ENCODE measurements at places on chromosomes 1 and 21.

DNA sequence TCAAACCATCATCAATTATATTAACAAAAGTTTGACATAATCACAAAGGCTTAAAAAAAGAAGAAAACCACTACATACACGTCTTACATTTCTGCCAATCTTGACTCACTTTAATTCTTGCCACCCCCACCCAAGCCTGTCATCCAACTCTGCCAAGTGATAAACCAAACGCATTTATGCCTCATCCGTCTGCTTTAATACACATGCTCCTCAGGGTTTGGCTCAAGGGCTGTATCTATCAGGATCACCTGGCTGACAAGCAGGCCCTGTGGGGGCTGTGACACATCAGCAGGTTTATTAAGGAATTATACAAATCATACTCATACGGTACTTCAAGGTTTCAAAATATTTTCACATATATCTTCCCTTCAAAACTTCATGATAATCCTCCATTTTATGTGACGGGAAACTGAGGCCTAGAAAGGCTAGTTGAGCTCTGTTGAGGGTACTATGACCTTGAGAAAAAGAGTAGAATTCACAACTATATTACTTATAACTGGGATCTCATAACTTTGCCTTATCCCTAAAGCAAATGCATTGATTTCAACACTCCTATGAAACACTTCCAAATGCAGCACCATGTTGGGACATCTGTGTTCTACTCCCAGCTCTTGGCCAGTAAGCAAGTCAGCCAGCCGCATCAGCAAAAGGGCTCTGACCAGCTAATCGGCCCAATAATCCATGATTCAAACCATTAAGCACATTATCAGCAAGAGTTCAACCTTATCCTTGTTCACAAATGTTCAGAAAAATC, 8.7 kb downstream of the SORT1 start:
- DNase-seq: no peak

DNA sequence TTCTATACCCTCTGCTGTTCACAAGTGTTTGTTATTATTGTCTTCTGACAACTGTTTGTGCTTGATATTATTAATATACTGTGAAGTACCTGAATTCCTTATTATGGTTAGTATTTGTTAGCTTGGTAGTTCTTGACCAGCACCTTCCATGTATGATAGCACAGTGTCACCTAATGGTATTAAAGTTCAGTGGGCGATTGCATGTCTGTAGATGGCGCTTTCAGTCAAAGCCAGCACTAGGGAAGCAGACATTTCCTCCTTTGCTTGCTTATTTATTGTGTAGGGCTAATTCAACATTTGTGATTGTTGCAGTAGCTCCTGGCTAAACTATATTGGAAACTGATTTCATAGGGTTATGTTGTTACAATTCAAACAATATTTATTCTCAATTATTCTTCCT, 218.0 kb downstream of the ZP4 start:
- peak; percentile 46 for DNase-seq

GRCh38 chr1:66924756-66925557, at the start of the genes DNAI4 and MIER1:
DNAI4 (minus strand) TSS chr1:66924856; CDS start chr1:66924831, 25 bp downstream.
MIER1 (plus strand) TSS chr1:66924990; CDS start chr1:66925029, 39 bp downstream.
- DNase-seq: peak; percentile 98

DNA sequence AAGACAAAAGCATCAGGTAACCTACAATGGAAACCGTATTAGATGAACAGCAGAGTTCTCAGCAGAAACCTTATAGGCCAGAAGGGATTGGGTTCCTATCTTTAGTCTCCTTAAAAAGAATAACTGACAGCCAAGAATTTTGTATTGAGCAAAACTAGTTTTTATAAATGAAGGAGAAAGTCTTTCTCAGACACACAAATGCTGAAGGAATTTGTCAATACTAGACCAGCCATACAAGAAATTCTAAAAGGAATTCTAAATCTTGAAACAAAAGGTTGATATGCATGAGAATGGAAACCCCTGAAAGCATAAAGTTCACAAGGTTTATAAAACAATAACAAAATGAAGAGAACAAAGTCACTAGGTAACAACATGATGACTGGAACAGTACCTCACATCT, 58.1 kb downstream of the NEK7 start:
- DNase-seq: no peak

DNA sequence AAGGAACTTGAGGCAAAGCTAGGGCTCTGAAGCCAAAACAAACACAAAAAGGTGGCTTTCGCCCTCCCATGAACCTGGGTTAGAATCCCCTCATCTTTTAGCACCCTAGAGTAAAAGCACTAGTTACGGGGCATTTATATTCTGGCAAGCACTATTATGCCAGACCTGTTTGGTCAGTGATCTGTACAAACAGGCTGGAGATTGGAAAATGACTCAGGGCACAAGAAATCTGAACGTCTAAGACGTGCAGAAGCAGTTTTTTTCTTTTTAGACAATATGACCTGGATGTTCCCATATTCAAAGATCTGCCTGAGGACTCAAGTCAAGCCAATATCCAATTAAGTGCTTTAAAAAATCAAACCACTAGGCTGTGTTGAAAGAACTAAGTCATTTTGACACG, 3.0 kb downstream of the ZNF436 start:
- no peak for DNase-seq

DNA sequence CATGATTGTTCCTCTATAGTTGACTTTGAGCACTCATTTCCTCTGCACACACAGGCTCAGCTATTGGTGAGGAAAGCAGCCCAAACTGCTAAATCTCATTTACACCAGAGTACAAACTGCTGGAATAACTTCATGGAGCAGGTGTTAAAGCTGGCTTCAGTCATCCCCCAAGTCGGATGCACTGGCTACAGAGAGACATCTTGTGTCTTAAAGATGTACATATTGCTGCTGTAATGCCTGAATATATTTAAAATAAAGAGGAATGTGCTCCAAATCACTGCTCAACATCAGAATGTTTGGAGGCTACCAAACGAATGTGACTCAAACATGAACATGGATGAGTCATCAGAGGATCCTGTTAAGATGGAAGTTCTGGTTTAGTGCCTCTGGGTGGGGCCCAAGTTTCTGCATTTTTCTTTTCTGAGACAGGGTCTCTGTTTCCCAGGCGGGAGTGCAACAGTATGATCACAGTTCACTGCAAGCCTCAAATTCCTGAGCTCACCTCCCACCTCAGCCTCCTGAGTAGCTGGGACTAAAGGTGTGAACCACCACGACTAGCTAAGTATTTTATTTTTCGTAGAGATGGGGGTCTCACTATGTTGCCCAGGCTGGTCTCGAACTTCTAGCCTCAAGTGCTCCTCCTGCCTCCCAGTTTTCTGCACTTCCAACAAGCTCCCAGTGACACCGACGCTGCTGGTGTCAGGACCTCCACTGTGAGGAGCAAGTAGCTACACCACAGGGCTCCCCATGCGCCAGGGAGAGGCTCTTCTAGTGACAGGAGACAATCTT, 79.0 kb upstream of the KRTAP19-8 start:
- DNase-seq: no peak

DNA sequence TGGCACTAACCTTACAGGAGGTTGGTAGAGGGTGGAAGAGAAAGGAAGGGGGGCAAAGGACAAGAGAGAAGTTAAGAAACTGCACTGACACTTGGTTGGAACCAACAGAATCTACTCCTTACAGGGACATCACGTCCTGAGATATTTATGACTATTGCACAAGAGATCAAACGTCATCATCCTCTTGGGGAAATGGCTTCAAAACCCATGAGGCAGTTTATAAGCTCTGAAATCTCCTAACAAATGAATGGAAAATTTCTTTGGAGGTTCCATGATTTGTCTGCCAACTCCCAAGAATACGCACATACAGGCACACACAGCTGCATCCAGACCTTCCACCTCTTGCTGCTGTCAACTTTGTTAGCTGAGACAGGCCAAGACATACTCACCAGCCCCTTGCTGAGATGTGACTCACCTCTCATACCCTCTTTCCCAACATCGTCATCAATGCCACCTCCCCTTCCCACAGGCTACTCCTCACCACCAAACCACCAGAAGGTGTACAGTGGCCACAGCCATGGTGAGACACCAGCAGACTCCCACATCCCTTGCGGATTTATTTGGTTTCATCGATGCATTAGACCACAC, 135.5 kb downstream of the SETD4 start:
- no peak for DNase-seq

DNA sequence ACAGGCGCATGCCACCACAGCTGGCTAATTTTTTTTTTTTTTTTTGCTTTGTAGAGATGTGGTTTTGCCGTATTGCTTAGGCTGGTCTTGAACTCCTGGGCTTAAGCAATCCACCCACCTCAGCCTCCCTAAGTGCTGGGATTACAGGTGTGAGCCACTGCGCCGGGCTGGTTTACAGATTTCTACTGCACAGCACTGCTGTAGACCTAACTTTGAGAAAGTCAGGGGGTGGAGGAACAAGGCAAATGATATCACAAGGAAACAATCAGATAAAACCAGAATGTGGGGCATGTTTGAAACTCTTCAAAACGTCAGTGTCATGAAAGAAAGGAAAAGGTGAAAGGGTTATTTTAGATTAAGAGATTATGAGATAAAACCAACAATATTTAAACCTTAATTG, 45.3 kb downstream of the URB2 start:
- no peak for DNase-seq
